Esophagus squamous epithelium (tissue), 5 donors: ENCODE measurements at places on chromosomes 7 and 10.

GRCh38 chr10:113047963-113048781 lies 98.1 kb downstream of the TCF7L2 start:
- DNase-seq, result no peak

GRCh38 chr7:42164881-42165428 lies 72.1 kb downstream of the GLI3 start:
- DNase-seq, result no peak

- no peak for DNase-seq
These were observed 52.0 kb upstream of the FIGNL1 start for GRCh38 chr7:50502001-50502684.

- no peak for DNase-seq
These were observed 136.0 kb upstream of the COL1A2 start for GRCh38 chr7:94258418-94259300.

GRCh38 chr10:104288355-104288754 lies 19.4 kb downstream of the GSTO2 start:
- DNase-seq, result no peak

DNA sequence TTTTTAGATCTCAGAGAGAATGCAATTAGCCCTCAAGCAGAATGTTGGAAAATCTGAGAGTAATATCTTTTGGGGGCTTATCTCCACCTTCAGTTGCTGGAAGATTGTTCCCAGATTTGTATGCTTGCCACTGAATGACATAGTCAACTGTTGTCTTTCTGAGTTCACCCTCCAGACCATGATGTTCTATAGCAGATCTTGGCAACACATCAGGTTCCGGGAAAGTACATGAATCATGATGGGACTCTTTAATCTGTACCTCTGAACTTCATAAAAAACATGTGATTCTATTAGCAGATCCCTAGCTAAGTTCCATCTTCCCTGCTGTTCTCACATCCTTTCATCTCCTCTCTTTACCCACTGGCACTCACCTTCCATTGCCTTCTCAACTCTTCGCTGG lies 68.9 kb downstream of the PLCE1 start:
- DNase-seq, result no peak

DNA sequence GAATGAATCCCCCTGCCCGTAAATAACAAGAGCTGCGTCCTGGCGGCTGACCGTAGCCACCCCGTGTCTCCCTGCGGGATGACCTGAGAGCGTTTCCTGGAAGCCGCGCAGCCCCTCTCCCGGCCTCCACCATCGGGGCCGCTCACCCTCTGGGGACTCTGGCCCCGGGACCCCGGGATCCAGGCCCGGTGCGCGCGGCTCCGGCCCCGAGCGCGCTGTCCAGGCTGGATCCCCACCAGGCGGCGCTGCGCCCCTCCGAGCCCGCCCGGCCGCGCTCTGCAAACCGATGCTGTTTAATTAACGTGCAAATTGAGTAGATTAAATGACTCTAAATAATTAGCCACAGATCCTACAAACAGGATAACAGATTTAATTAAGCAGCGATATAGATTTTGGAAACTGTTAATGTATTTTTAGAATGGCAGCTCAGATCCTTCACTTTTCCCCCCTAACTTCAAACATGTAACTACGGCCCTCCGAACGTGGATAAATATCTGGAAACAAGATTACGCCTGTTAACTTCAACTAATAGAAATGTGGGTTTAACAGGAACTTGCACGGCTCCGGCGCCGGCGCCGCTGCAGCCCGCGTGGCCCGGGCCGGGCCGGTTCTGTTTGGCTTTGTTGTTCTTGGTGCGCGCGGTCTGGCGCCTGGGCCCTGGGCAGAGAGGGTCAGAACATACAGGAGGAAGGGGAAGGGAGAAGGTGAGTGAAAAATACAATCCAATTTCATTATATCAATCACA lies 7.1 kb upstream of the UNCX start:
- no peak for DNase-seq

DNA sequence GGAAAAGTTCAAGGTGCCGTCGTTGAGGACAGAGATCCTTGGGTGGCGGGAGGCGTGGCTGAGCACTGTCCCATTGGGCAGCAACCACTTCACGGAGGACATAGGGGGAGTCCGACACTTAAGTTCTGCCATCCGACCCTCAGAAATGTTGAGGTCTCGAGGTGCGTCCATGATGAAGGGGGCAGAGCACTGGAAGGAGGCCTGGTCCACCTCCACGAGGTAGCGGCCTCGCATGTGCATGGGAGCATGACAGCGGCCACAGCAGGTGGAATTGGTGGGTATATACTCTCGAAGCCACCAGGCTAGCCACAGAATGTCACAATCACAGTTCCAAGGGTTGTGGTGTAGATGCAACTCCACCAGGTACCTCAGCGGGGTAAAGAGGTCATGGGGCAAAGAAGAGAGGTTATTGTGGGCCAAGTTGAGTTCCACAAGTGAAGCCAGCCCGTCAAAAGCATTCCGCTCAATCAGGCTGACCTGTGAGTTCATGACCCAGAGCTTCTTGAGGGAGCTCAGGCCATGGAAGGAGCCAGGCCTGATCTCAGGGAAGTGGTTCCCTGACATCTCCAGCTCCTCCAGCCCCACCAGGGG lies 1.7 kb downstream of the LRRC4 start:
- DNase-seq, result no peak

- DNase-seq, result no peak
These were observed 7.7 kb downstream of the EIF4H start for GRCh38 chr7:74181821-74182220.
